Ammon's horn (tissue), 1 donor: ENCODE measurements at places on chromosomes 4 and X.

- no peak for DNase-seq
These were observed 8.0 kb downstream of the TBC1D9 start for GRCh38 chr4:140748171-140748570.

DNA sequence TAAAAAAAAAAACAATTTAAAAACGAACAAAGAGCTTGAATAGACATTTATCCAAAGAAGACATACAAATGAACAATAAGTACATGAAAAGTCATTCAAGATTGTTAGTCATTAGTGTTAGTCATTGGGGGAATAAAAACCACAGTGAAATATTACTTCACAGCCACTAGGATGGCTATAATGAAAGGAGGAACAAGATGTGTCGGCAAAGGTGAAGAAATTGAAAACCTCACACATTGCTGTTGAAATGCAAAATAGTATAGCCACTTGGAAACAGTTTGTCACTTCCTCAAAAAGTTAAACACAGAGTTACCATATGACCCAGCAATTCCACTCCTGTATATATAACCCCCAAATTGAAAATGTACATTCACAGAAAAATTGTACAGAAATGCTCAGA, 45.2 kb upstream of the SLC39A8 start:
- DNase-seq = no peak

DNA sequence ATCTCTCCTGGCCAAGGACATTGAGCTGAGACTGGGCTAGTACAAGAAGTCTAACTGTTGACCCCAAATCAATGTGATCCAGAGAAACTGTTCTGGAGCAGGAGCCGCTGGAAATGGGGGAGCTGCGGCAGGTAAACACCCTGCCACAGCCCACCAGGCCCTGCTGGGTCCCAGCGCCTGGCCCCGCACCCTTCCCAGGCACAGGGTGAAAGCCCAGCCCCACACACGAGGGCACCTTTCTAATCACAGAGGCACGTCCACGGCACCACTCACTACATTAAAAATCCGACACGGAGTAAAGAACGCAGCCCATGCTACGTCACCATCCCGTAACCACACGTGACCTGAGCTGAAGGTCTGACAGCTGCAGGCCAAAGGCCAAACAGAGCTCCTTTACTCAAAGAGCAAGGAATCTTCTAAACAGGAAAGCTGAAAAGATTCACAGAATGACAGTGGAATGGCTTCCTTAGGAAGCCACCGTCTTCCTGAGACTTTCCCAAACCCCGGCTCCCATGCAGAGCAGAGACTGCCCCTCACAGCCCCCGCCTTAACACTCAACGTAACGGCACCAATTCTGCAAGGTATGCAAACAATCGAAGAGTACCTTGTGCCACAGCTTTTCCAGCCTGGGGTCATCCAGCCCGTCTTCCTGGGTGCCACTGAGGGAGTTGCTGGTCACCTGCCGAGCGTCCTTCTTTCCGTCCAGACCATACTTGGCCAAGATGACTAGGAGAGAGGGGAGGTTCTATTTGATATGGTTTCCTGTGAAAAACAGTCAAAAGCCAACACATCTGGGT, 12.6 kb downstream of the LRPAP1 start:
- DNase-seq = no peak

- DNase-seq = no peak
These were observed 59.0 kb upstream of the FGFBP2 start for GRCh38 chr4:16021804-16022560.

DNA sequence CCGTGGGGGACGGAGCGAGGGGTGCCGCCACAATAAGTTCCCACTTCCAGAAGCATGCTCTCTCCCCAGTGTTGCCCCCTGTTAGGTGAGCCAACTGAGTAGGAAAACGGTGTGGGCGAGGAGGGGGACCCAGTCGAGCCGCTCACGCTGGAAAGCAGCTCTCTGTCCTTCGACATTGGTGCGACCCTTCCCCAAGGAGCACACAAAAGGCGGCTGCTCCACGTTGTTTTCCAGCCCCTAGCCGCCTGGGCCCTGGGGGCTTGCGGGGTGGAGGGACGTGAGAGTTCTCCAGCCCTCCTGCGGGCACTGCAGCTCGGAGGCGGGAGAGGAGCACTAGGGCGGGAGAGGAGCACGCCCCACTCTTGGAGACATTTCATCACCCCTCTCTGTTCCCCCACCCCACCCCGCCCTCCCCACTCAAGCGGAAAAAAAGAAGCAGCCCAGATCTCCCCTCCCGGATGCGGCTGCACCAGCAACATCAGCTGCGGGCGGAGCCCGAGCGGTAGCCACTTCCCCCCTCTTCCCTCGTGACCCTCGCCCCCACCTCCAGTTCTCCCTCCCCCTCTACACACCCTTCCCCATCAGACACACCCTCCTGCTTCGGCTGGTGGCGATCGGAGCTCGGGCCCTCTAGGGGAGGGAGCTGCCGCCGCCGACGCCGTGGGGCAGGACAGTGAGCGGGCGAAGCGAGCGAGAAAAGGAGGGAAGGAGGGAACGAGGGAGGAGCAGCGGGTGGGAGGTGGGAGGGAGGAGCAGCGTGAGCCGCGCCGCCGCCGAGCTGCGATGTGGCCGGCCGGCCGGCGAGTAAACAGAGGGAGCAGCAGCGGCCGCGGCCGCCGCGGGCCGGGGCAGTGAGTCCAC, at the start of gene DOCK11:
Gene DOCK11, plus strand, starts transcription at position 755 of the 861 bp plus-strand sequence. CDS start 157 bp downstream, outside the sequence.
- DNase-seq = peak; percentile 82

DNA sequence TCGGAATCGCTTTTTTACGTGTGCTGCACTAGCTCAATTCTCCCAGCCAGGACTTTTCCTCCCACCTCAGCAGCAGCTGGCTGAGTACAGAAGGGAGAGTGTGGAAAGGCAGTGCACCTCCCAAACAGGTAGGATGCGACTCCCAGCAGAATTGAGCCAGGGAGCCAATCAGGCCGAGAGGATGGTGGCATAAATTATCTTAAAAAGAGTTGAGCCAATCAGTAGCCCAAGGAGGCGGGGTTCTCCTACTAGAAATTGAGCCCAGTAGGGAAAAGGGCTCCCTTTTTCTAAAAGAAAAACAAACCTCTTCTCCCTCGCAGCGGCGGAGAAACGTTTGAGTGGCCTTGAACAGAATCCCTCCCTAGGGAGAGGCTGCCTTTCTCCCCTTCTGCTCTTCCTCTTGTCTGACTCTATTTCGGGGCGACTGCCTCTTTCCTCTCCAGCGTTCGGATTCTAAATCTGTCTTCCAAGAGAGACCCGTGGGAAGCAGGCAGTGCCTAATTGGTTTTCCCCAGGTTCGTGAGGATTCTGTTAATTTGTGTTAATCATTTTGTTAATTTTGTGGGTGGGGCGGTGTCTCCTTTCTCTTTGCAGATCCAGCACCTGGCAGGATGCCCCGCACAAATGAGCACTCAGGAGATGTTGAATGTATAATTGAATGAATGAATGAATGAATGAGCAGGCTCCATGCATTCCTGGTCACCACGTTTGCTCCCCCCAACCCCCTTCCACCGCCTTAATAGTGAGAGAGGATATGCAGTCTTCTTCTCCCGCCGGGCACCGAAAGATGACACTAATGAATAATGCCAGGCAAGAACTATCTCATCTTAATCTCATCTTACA, at the start of gene GABRG1:
Gene GABRG1, minus strand, starts transcription at position 142 of the 843 bp plus-strand sequence. Its CDS starts 141 bp downstream, at position 1.
- peak; percentile 76 for DNase-seq

DNA sequence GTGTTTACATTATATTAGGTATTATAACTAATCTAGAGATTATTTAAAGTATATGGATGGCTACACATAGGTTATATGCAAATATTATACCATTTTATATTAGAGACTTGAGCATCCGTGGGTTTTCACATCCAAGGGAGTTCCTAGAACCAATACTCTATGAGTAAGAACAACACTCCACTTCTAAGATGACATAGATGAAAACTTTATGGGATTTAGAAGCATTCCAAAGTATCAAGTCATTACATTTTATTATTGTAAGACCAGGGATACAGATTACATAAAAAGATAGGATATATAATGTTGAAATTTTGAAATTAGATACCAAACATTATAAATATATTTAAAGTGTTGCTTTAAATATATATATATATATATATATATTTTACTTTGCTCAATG, 207.0 kb downstream of the NAP1L3 start:
- DNase-seq = no peak

DNA sequence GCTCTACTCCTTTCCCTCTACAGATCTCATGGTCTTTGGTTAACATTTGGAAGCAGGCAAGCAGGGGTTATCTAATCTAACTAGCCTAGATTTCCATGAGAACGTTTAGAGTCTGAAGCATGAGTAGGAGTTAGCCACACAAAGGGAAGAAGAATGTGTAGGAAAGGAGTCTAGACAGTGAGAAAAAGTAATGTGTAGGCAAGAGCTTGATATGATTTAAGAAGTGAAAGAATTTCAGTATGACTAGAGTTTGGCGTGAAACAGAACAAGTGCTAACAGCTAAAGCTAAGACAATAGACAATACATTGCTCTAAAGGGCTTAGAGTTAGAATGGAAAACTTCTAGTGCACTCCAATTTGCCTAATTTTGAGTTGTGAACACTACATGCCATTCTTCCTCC, 10.8 kb downstream of the CXCL8 start:
- no peak for DNase-seq

DNA sequence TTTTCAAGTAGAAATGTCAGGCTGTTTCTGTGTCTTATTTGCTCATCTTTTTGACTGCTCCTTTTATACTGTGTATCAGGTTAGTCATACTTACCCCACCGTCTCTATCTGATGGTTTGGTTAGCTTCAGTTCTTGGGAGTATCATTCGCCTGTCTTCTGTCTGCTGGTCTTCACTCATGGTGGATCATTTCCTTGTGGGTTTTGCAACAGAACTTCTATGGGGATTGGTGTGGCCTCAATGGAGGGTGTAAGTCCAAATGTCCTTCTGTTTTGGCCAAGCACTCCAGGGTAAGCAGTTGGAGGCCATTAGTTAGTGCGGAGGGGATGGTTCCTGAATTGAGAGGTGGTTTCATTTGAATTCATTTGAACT, 7.2 kb downstream of the ABCD1 start:
- no peak for DNase-seq

GRCh38 chrX:136369377-136369776, 68.6 kb downstream of the ADGRG4 start:
- DNase-seq = no peak
